ENCODE measurements at places on chromosomes 7 and 10.

DNA sequence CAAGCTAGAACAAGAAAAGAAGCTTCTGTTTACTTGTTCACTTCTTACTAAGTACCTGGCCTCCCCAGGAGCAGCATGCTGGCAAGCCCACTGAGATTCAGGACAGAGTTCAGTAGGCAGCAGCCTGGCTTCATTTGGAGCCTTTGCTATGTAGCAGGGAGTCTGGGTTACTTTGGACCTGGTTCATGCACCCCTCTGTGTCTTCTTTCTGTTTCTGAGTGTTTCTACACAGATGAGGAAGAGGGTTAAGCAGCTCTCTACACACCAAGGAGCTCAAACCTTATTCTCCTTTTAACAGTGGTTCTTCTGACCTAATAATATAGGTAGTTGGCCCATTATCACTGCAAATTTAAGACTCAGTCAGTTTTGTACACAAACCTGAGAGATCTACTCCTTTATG, 152.9 kb downstream of the ARID5B start:
- DNase-seq, result no peak

DNA sequence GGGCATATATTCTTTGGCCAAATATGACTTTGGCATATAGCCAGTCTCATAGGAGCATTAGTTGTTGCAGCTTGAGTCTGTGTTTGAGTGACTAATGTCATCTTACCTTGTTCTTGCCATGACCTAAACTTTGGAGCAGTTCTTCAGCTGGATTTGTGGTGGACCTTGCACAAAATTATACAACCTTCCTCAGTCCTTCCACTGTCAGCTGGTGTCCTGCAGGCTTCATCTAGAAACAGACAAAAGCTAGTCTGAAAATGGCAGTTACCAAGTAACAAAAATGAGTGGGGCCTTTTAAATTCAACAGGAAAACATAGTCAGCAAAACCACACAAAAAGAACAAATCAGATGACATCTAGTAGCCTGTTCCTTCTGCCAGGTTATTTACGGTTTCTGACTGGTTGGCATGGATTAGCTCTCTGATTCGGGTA, 59.5 kb upstream of the HECTD2 start:
- no peak for DNase-seq

GRCh38 chr7:51158211-51158610, 158.4 kb downstream of the COBL start:
- DNase-seq, result no peak

- DNase-seq, result no peak
Observed at GRCh38 chr7:18700147-18700546, 204.6 kb downstream of the HDAC9 start.

DNA sequence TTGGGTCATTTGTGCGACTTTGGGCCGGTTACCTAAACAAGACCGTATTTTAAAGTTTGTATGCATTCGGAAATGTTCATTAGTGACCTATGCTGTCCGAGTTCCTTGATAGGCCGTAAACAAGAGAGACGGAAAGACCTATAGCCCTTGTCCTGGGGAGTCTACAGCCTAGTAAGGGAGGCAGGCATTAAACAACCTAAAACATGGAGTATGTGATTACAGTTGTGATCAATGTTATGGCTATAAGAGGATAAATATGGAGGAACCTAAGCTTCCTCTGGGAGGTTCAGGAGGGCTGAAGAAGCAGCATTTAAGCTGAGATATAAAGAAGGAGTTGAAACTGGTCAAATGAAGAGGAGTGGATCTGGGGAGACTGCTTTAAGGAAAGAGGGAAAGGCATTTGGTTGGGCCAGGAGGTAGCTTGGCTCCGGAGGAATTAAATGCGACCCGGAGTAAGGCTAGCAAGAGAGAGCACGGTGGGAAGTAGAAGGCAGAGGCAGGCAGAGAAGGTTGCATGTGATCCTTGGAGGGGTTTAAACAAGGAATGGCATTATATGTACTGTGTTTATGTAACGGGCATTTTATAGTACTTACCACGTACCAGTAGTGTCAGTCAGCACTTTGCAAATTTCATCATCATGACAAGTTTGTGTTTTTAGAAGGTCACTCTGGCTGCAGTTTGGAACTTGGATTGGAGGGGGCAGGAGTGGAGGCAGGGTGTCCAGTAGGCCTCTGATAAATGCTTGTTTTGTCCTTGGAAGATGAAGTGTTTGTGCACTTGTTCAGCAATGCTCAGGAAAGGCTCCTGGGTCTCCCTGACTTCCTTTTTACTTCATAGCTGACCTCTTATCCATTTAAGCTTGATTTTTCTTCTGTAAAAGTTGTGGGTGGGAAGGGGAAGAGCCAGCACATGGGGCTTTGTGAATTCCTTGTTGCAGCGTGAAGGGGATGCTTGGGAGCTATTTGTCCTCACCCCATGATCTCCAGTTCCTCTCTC, 1.0 kb upstream of the AVPI1 start:
- no peak for DNase-seq

DNA sequence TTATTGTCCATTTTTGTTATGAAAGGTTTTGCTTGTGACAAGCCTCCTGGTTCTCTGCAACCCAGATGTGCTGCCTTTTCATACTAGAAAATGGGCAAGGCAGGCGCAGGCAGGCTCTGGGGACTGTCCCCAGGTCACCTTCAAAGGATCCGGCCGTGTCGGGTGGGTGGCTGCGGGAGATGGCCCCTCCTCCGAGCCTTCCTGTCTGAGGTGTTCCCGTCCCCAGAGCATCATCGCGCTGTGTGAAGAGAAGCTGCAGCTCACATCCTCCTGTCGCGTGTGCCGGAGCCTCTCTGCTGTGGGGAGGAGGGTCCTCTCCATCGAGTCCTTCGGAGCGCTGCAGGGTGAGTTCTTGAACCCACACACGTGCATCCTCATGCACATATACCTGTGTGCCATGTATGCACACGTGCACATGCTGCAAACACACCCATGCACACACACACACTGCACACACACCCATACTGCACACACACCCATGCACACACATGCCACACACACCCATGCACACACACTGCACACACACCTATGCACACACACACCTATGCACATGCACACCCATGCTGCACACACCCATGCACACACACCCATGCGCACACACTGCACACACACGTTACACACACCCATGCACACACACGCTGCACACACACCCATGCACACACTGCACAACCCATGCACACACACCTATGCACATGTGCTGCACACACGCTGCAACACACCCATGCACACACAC, 23.8 kb downstream of the KNDC1 start:
- DNase-seq, result no peak

- DNase-seq, result no peak
Observed at GRCh38 chr10:123530166-123530870, 135.8 kb upstream of the GPR26 start.

DNA sequence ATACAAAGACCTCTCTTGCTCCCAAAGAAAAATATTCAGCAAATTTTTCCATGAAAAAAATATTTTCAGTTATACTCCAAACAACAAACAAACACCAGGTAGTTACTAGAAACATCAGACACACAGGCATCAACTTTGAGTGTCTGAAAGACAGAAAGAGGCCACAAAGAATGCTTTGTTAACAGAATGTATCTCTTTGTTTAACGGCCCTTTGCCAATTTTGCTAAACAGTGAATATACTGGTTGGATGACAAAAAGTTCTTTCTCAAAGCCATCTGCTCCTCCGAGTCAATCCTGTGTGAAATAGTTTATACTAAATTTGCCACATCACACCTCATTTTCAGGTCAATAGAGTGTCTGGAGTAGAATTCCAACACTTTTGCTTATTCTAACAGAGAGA, 216.7 kb upstream of the PHF14 start:
- no peak for DNase-seq

GRCh38 chr10:122113161-122113944, 124.4 kb downstream of the TACC2 start:
- no peak for DNase-seq

DNA sequence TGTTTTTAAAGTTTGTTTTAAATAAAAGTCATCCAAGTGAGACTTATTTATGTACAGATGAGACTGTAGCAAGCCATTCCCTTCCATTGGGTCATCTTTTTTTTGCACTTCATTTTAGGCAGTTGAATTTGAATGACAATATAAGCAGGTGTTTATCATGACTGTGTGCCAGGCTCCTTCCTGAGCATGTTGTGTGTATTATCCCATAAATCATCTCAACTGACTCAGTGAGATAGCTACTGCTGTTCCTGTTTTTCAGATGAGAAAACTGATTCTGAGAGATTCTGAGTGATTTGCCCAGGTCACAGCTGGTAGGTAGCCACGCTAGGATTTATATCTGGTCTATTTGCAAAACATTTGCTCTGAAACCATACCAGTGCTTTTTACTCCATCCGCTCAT, 11.7 kb downstream of the TMEM254 start:
- DNase-seq, result no peak

- no peak for DNase-seq
Observed at GRCh38 chr10:86964847-86965190, 3.5 kb upstream of the ADIRF start.

DNA sequence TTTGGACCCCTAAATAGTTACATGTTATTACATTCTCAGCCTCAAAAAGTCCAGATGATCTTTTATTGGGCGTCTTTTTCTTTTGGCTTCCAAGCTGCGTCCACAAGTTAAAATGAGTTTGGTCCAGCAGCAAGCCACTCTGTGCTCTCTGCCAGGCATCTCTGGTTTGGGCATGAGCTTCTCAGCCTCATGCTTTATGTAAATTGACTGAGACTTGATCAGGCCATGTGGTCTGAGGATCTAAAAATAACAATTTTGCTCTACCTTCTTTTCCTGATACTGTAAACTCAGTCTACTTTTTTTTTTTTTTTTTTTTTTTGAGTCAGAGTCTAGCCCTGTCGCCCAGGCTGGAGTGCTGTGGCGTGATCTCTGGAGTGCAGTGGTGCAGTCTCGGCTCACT, 15.6 kb downstream of the GAD2 start:
- DNase-seq, result no peak

- DNase-seq, result peak; percentile 21
Observed at GRCh38 chr7:28956608-28957063, 1.5 kb downstream of the TRIL start.

GRCh38 chr10:132145002-132145401, 41.7 kb upstream of the DPYSL4 start:
- DNase-seq, result no peak

GRCh38 chr10:95352684-95353083, 61.9 kb upstream of the PDLIM1 start:
- DNase-seq, result no peak

DNA sequence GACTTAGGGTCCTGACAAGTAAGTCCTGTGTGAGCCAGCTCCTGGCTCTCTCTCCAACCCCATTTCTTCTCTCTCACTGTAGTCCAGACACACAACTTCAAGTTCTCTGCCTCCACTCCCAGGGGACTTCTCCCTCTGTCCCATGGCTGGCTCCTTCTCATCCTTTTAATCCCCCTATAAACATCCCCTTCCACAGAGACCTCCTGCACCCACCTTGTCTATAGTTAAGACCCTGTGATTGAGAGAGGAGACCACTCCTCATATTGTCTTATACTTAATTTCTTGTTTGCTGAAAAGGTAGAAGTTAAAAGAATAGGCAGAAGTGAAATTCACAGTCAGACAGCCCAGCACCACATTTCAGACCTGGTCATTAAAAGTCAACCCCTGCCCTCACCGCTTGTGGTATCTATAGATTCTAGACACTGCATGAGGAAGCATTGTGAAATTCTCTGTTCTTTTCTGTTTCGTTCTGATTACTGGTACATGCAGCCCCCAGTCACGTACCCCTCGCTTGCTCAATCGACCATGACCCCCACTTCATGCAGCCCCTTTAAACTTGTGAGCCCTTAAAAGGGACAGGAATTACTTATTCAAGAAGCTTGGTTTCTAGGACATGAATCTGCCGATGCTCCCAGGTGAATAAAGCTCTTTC, 125.6 kb upstream of the FRMD4A start:
- DNase-seq, result no peak

- no peak for DNase-seq
Observed at GRCh38 chr10:81725851-81726250, 149.1 kb upstream of the NRG3 start.

DNA sequence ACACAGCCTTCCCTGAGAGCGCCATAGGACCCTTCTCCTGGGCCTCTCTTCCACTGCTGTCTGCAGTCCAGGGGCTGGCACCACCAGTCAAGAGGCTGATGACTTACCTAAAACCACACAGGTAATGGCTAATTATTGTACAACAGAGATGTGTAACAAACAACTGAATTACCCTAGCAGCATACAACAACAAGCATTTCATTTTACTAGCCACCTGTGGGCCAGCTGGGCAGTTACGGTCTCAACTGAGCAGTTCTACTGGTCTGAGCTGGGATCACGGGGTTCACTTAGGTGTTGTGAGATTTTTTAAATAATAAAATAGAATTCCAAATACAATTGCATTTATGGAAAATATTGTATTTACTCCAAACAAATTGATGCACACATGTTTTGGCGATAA, 431.9 kb downstream of the TNS3 start:
- no peak for DNase-seq

GRCh38 chr7:110800984-110801383, 289.9 kb upstream of the LRRN3 start:
- DNase-seq, result no peak

- DNase-seq, result no peak
Observed at GRCh38 chr7:135817583-135817982, 69.0 kb upstream of the FAM180A start.

GRCh38 chr7:115910541-115911164, 119.9 kb downstream of the TFEC start:
- no peak for DNase-seq

DNA sequence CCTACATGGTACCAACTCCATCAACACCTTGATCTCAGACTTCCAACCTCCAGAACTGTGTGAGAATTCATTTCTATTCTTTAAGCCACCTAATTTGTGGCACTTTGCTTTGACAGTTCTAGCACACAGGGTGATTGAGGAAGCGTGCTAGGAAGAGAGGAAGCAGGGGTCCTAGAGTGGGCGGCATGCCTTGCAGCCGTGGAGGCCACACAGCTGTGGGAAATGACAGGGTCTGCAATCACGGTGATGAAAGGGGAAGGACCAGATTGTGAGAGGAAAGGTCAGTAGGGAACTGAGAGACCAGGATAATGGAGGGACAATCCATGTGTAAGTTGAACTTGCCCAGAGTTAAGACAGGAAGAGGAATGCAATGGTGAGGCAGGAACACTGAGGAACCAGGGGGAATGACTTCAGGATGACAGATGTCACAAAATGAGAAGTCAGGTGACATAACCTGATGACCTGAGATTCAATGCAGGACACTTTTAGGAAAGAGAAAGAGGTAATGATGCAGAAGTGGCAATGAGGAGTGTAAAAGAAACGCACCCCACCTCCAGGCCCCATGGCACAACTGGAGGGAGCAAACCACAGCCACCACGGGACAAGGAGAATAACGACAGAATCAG, 87.3 kb upstream of the PIK3CG start:
- no peak for DNase-seq

DNA sequence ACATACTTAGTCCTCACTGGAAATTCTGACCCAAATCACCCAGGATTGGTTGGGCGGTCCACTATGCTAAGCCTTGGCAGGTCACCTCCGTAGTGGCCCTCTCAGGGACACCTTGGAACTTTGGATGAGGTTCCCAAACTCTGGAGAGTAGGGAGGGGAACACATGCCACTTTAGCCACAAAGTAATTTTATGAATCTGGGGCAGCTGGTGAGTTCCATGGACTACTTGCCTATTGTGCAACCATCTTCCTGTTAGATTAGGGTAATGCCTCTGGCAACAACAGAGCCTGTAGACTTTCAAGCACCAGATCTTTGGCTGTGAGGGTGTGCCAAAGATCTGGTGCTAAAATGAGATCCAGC, 77.7 kb downstream of the ITGB8 start:
- no peak for DNase-seq
